Calu3 (cell line): ENCODE measurements at places on chromosomes 6 and 20.

GRCh38 chr6:41160933-41161332 lies 2.0 kb downstream of the TREM2 start:
- DNase-seq, result no peak

GRCh38 chr6:85726206-85726605 lies 83.5 kb upstream of the SYNCRIP start:
- no peak for DNase-seq

- DNase-seq, result no peak
Measured at GRCh38 chr6:135113860-135114259, 59.2 kb upstream of the HBS1L start.

GRCh38 chr6:103193413-103193812 lies 1666.3 kb downstream of the HACE1 start:
- DNase-seq, result no peak

DNA sequence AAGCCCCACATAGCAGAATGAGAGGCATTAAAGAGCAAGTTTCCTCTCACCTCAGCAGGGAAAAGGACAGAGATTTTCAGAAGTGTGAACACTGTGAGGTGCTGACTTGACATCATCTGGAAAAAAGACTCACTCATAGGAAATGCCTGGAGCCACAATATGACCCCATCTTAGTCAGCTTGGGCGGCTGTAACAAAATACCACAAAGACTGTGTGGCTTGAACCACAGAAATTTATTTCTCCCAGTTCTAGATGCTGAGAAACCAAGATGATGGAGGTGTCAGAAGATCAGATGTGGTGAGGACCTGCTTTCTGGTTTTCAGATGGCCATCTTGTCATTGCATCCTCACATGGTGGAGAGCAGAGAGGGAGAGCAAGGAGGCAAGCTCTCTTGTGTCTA lies 253.1 kb downstream of the ADGB start:
- no peak for DNase-seq

DNA sequence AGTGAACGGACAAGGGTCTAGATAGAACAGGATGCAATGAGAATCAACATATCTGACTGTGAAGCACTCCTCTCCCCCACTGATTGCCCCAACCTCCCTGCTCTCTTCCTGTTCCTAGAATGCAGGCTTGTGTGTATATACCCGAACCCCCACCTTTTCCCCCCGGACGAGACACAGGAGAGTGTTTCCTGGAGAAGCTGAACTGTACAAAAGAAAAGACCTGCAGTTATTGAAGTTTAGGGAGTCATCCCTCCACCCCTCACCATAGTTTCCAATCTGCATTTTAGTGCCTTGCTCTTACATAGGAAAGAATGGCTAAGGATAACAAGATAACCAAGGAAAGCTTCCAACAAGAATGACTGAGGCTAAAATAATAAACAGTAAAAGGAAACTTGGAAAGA lies 55.5 kb upstream of the PDE10A start:
- no peak for DNase-seq

GRCh38 chr6:56793938-56794337 lies 151.2 kb upstream of the DST start:
- DNase-seq, result no peak

DNA sequence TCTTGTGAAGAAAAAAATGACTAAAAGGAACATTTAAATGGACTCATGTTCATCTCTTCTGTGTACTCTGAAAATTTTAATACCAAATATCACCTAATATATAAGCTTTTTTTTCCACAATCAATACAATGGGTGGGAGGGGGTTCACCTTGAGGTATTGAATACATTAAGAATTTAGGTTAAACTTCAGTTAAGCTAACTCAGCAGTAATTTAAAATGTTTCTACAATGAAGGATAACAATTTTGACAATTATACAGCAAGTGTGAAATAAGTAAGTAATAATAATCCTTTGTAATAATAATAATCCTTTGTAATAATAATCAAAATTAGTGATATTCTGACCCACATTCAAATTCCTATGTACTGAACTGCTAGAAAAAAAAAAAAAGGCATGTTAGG lies 136.0 kb downstream of the PRKN start:
- DNase-seq, result no peak

DNA sequence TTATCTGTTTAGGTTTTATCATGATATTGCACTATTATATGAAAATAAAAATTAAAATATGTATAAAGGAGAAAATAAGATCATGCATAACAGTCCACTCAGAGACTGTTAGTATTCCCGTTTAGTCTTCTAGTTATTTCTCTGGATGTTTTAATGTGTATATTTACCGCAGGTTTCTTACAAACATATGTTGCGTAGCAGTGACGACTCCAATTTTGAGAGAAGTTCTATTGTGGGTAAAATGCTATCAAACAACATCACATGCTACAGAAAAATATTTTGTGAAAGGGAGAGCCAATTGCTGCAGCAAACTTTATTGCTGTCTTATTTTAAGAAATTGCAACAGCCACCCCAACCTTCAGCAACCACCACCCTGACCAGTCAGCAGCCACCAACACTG lies 72.4 kb upstream of the NXT1 start:
- DNase-seq, result no peak
